ENCODE measurements at places on chromosomes 4 and X.

GRCh38 chr4:139556724-139557555 lies 921 bp upstream of the SETD7 start:
- DNase-seq: peak; percentile 85

DNA sequence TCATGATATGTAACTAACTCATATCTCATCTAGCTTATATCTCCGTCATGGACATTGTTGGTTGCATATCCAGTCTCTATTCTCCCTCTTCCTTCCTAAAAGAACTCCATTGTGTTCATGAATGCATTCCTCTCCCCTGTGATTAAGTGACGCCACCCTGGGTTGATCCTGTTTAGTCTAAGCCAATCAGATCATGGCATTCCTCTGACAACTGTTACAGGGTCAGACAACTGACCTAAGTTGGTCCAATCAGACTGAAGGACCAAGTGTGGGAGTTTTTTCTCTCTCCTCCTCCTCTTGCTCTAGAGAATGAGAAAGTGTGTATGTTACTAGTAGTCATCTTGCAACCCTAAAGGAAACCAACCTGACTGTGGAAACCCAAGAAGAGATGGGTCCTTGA lies 3.6 kb downstream of the APOO start:
- no peak for DNase-seq

GRCh38 chr4:92387459-92388069 lies 83.8 kb downstream of the GRID2 start:
- no peak for DNase-seq

GRCh38 chr4:106063009-106063408 lies 167.7 kb downstream of the NPNT start:
- no peak for DNase-seq

DNA sequence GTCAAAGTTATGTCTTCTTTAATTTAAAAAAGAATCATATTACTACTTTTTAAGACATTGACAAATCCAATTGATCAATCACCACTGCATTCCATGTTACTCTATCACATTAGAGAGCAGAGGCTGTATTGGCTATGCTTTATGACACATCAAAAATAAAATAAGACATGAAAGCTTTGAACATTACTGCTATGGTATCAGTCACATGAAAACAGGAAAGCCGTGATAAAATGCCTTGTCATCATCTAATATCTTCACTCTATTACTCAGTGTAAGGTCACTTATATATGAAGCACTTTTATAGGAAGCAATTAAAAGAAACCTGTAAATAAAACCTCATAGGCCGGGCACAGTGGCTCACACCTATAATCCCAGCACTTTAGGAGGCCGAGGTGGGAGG lies 27.7 kb upstream of the CEP135 start:
- no peak for DNase-seq

DNA sequence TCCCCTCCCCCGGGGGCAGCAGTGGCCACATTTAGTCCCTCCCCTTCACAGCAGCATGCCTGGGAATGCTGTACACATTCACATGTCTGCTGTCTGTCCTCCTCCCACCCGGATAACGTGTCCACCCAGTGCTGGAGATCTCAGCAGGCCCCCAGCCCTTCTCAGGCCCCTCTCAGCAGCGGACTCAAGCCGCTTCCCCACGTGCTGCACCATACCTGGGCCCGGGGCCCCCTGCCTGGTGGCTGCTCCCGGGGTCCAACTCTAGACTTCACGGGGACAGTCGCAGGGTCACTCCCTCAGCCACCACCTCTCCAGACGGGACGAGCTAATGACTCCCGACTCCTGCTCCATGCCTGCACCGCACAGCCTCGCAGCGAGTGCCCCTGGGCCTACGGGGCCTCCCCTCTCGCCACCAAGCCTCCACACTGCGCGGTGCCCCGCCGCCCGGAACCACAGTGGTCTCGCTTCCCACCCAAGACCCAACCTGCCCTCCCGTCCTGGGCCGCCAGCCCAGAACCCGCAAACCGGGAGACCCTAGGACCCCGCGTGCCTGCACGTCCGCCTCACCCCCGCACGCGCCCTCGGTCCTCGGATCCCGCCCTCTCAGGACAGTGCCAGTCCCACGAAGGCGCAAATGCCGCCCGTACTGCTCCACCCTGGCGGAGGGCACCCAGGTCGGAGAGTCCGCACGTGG lies 1.3 kb upstream of the PCGF3 start:
- DNase-seq: peak; percentile 67

GRCh38 chrX:123731258-123731986 lies 1.4 kb downstream of the THOC2 start:
- DNase-seq: peak; percentile 62

- DNase-seq: no peak
Observed at GRCh38 chrX:139738581-139738980, 30.6 kb upstream of the MCF2 start.

DNA sequence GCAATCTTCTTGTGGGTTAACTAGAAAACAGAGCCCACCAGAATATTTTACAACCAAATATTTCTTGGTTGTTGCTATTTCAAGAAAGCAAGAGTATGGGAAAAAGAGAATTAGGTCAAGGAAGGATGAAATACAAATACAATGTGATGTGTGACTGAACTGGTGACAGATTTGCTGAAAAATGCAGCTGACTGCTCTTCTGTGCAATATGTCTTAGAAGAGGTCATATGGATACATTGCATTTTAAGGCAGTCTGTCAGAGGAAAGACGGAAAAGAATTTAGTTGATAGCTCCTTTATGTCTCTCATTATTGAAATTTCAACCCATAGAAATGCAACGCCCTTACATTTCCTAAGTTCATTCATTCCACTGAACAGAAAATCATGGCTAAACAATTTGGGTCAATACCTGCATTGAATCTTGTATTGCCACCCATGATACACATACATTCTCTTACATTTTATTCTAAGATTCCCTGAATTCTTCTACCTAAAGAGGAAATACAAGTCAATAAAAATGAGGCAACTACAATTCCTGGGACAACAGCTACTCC lies 423.1 kb downstream of the ADAM29 start:
- DNase-seq: no peak

All from Right ventricle myocardium inferior (tissue), 1 donor.